ENCODE measurements at places on chromosomes 2 and 18.

DNA sequence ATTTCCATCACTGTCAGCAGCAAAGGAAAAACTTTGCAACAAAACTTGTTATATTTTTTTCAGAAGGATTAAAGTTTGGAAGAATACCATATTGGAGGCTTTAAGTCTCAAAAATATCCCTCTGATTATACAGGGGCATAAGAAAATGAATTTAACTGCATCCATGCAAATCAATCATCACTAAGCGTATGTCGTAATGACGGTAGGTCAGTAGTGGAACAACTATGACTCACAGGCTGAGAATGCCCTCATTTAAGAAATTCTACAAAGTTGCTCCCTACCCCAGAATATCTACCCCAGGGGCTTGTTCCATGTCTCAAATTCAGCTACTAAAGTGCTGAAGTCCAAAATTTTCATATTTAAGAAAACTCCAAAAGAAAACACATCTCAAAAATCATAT is 12.5 kb upstream of the NAB1 start:
- DNase-seq: peak; percentile 48

DNA sequence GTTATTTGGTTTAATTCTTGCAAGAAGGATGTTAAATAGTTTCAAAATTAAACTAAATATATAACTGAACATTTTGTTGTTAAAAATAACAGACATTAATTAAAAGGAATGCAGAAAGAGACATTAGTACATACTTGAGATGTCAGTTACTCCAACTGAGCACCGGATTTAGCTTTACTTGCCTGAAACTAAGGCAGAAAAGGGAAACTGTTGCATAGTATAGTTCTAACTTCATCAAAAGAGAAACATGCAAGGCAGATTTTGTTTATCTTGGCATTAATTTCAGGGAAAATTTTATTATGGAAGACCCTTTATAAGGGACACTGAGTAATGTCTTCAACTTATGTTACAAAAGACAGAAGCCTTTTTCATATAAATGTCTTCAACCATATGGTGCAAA is 218.3 kb downstream of the STK39 start:
- no peak for DNase-seq

DNA sequence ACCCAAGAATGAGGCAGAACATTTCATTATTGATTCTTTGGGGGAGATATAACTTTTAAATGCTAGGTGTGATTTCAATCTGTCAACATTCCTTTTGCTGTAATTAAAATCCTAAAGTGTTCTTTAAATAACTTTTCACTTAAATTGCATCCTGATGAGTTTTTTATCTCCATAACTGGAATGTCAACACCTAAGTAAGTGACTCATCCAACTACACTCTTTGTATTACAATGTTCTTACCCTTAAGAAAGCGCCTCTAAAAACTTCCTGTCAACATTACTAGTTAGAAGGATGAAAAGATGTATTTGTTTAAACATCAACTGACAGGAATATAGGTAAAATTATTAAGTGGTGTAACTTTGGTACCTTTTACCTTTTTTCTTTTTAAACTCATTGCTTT is 1657.0 kb downstream of the LRP1B start:
- DNase-seq: no peak

GRCh38 chr2:28293416-28293815 is 99.2 kb upstream of the FOSL2 start:
- no peak for DNase-seq

DNA sequence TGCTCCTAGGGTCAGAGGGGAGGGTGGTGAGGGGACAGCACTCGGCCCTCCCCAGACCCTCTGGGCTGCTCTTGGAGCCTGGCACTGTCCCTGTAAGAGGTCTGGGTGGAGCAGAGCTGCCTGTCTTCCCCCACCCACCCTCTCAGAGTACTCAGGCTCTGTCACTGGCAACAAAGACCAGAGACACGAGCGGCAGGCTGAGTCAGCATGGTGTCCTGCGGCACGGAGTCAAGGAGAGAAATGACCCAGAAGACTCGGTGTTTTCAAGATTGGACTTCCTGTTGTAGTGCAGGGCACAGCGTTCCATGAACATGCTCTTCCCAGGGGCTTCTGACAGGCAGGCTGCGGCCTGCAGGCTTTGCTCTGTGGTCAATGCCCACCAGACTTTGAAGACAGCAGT is 19.9 kb downstream of the SIGLEC15 start:
- no peak for DNase-seq

- DNase-seq: peak; percentile 70
These were observed 99.6 kb downstream of the ATL2 start for GRCh38 chr2:38277245-38278116.

DNA sequence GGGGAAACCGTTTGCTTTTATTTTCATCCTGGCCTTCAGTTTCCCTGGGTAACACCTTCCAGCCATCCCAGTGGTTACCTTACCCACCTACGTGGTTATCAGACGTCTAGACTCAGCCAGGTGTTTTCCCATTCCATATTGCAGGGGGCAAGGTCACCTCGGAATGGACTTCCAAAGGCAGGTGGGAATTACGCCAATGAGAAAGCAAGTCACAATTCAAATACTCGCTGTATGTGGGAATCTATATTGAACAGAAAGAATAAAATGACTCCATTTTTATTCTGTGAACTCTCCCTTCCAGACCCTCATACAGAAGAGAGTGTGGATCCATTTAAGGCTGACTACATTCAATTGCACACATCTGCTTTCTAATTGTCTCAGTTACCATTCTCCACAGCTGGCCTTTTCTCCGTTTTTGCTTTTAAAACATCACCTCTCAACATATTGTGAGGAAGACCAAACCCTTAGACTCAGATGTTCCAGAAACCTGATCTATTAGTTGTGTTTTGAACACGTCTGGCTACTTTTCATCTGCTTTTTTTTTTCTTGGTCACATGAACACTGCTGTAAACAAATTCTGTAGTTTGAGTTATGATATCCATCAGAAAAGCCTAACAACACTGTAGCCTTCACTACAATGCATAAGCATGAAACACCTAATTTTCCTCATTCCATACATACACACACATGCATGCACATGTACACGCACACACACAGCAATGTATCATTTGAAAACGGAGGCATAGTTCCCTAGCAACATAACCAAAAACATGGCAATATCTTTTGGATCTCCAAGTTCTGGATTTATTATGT is 59.8 kb downstream of the BCL2 start:
- peak; percentile 94 for DNase-seq

DNA sequence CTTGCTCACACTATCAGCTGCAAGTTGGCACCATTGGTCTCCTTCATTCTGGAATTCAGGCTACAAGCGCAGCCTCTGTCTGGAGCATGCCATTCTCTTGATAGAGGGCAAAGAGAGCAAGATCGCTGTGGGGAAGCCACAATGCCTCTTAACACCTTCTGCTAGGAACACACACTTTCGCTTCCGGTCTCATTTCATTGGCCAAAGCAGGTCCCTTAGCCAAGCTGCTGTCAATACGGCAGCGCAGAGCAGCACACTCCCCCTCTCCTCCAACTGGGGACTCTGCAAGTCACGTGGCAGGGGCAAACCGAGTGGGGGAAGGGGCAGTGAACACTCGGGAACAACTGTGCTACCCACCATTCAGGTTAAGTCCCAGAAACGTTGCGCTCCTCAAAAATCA is 98.1 kb downstream of the MMADHC start:
- no peak for DNase-seq

GRCh38 chr2:25672494-25673299 is 680 bp downstream of the DTNB start:
- DNase-seq: peak; percentile 79

DNA sequence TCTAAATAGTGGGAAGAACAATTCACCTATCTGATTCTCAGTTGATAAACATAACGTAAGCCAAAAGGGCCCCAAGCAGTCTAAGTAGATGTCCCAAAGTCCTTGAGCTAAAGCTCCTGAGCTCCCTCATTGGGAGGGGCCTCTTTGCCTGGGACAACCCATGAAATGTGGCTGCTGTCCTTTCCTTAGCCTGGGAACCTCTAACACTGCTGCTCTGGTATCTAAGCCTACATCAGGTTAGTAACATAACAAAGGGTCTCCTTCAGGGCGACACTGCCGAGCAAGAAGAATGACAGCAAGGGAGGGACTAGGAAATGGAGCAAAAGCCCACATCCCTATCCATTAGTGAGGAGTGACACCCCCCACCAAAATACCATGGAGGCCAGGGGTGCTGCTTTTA is 98.3 kb downstream of the MAPRE2 start:
- no peak for DNase-seq

DNA sequence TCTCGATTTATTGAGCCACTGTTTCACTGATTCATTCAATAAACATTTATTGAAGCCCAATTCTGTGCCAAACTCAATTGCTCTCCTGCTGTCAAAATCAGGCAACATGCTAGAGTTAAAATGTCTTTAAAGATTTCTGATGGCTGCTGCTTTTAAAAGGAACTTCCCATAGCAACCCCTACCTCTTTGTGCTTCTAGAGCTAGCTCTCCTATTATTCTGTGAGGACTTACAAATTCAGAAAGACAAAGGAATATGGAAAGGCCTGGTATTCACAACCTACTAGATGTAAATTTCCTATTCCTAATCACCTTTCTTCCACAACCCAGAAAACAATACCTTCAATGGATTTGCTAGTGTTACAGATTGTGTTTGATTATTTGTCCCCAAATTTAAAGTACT is 395.5 kb downstream of the NRXN1 start:
- DNase-seq: no peak

- no peak for DNase-seq
These were observed 1.4 kb downstream of the SNORC start for GRCh38 chr2:232871418-232871834.

- no peak for DNase-seq
These were observed 12.4 kb upstream of the GPD2 start for GRCh38 chr2:156423674-156424282.

All from NCI-H526 (cell line).